ENCODE measurements at places on chromosomes 2 and 18.

DNA sequence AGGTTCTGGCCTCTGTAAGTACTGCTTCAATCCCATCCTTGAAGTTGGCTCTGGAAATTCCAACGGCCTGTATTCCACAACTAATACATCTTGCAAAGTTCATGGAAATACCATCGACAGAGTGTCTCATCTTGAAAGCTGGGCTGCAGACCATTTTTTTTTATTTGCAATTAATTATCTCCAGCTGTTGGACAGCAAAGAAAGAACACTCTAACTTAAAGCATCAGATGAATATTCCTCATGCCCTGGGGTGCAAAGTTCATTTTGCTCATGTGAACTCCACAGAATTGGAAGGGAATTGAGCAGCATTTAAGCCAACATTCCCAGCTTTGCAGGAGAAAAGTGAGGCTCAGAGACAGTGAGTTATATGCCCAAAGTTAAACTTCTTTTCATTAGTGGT lies 96.5 kb upstream of the PIEZO2 start:
- DNase-seq = no peak

DNA sequence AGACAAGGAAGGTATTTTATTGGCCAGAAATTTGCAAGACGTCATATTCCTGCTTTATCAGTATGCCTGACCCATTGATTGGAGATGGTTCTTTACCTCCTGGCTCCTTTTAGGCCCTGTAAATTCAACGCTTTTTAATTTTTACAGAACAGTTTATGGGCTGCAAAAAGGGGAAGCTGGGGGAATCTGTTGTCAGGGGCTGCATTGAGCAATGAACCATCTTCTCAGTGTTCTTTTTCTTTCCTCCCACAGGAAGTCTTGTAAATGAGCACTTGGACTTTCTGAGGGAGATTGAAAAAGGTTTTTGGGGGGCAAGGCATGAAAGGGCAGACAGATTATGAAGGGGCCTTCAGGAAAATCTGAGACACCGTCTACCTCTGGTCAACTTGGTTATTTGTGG lies 503.6 kb upstream of the TNP1 start:
- DNase-seq = no peak

GRCh38 chr2:118148809-118149208 lies 60.5 kb downstream of the INSIG2 start:
- no peak for DNase-seq

DNA sequence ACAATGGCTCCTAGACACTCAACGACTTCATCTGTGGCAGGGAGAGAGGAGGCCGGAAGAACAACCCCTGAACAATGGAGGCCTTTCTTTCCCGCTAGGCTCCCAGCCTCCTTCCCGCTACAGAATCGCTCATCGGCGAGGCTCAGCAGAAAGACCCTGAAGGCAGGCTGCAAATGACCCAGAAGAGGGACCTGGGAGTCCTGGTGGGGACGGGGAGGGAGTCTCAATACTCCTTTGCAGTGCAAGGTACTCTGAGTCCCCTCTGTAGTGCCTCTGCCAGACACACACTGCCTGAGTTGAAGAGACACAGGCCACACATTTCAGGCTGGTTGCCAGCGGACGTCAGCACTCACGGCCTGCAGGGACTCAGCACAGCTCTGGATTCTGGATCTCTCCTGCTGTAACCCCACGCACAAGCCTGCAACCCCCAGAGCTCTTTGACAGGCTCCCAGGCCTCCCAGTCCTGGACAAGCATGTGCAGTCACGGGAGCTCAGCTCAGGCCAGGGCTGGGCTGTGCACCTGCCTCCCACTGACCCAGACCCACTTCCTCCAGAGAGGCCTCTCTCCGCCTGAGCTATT lies 6.1 kb downstream of the GPR17 start:
- no peak for DNase-seq

DNA sequence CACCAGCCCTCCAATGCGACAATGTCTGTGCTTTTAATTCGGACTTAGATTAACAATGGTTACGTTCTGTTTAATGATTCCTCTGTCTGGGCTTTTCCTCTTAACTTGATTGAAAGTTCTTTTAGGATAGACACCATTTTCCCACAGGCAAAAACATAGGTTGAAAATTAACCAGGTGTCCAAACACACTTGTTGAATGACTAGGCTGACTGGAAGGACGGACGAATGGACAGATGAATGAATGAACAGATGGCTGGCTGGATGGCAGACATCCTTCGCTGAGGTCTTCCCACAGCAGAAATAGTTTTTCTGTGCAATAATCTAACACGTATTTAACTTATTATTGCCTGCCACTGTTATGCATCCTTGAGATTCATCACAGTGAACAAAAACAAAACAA lies 298.8 kb downstream of the SRBD1 start:
- DNase-seq = no peak
